Cardiac muscle cell (in vitro differentiated cells and primary cell): ENCODE measurements at places on chromosomes 6 and 20. TPM values are rescaled to one million over a fixed set of nuclear protein-coding genes. Genes with fewer than 3 reads are reported as not detected.

DNA sequence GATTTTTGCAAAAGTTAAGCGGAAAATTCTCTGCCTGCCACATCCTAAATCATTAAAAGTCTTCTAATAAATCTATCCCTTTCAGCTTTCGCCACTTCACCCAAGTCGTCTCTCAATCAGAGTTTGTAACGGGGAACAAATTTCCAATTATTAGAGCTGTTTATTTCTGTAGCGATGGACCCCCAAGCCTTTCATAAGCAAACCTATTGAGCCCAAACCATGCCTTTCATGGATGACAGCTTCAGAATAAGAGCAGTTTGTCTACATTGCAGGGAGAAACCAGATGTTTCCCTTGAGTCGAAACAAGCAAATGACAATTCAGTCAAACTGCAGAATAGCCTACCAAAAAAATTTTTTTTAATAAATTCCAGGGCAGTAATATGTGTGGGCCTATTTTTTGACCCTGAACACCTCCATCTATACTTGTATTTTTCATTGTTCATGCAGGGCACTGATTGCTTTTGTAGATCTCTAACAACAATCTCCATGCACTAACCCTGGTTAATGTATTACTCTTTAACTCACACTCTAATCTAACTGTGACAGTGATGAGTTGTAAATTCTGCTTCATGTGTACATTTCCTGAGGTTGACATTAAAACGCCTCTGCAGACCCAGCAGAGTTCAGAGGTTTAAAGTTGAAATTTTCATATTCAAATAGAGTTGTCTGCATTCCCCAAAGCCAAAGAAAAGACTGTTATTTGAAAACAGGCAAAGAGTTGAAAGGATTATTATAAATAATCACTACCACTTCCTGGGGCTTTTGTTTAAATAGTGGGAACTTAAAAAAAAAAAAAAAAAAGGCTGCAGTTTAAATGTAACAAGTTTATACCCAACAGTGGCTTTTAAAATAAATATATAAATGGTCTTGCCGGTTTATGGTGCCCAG lies 64.5 kb downstream of the ATP9A start:
- no peak for DNase-seq
- no peaks in the 10 kb centered on the region for H3K4me1 ChIP-seq
- no peak overlapping the region for H3K27ac ChIP-seq

DNA sequence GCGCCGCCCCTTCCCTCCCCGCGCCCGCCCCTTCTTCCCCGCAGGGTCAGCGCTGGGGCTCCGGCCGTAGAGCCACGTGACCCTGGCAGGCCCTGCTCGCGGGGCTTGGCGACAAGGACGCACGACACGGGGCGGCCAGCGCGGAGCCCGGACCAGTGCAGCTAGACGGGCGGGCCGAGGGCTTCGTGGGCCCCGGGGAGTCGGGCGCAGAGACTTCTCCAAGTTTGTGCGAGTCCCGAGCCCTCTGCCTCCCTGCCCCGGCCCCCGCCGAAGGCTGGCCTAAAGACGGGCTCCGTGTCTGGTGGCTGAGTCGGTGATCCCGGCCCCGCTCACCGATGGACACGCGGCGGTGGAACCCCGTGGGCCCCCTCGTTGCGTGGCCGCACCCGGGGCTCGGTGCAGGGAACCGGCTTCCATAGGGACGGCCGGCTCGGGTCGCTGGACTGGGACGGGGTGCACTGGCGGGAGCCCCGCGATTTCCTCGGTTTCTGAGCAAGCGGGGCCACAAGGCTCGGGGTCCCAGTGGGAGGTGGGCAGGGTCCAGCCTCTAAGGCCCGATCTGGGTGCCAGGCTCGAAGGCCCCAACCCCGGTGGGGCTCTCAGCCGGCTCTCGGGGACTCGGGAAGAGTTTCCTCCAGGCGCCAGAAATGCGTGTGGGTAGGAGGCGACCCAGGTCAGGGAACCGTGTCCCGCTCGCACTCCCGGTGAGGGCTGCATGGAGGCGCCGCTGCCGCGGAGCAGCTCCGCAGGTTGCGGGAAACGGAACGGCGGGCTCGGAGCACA lies 452 bp upstream of the GATA5 start:
- H3K4me1 ChIP-seq: peaks cover 48% of the 10 kb centered on the region
- peak; percentile 93 for DNase-seq

The TAGAP gene
- total RNA-seq: not detected in 2 replicates

The NKX2-2 gene
- not detected in 2 replicates for total RNA-seq

The MROH8 gene
- 5.8 and 7.8 TPM in 2 replicates for total RNA-seq

The SYCP2L gene
- 3.4 and 6.9 TPM in 2 replicates for total RNA-seq
